Activated T-helper 1 cell treated with Interleukin-2 at 50 U/mL for 16 hours (primary cell): ENCODE measurements at places on chromosomes 11 and 22.

DNA sequence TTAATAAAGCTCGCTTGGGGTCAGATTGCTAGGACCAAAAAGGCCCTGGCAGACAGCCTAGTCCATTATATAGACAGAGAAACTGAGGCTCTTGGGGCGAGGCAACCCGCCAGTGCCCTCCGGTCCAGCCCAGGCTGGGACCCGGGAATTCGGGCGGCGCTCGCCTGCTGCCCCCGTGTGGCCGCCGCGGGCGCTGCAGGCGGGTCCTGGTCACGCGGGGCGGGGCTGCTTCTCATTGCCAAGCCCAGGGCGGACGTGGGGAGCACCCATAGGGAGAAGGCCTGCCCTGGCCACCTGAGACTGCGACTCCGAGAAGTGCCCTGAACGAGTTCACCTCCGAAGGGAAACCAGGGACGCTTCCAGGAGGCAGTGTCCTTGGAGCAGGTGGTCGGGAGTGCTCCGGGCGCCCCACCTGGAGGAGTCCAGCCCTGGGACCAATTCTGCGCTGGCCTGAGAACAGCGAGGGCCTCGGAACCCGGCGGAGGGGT is 36.0 kb upstream of the CSNK1E start:
- peak; percentile 57 for DNase-seq

GRCh38 chr11:79331203-79331901 is 109.5 kb downstream of the TENM4 start:
- no peak for DNase-seq

DNA sequence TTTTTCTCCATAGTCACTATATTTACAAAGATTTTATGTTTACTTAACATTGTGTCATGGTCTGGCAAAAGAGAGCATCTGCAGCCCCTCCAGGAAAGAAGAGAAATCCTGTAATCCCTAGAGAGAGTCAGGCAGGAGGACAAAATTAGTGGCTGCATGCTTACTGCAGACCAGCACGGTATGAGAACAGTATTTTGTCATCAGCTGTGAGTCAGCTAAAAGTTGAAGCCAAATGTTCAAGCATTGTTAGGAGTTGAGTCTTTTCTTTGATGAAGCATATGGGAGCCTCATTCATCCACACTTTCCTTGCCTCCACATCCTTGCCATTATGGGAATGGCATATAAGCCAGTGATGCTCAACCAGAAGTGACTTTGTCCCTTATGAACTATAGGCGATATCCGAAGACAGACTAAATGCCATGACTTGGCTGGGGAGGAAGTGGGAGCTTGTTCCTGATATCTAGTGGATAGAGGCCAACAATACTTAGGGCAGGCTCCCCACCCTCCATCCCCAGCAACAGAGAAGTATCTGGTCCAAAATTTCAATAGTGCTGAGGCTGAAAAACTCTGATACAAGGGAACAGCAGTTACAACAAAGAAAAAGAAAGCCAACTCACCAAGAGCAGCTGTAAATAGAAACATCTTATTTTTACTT is 112.0 kb upstream of the OR5AK2 start:
- no peak for DNase-seq

DNA sequence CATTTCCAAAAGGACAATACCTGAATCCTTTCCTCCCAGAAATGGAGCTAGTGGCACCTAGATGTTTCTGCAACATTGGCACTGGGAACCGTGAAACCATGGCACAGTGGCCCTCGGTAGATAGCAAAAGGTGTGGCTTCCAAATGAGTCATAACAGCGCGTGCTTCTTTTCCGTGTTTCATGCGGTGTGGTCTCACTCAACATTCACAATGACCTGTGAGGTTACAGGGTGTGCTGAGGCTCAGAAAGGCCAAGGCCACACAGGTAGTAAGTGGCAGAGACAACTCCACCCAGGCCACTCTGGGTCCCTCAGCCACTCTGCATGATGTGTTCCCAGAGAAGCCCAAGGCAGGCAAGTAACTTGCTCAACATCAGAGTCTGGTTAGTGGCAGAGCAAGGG is 67.4 kb downstream of the TP53I11 start:
- no peak for DNase-seq

DNA sequence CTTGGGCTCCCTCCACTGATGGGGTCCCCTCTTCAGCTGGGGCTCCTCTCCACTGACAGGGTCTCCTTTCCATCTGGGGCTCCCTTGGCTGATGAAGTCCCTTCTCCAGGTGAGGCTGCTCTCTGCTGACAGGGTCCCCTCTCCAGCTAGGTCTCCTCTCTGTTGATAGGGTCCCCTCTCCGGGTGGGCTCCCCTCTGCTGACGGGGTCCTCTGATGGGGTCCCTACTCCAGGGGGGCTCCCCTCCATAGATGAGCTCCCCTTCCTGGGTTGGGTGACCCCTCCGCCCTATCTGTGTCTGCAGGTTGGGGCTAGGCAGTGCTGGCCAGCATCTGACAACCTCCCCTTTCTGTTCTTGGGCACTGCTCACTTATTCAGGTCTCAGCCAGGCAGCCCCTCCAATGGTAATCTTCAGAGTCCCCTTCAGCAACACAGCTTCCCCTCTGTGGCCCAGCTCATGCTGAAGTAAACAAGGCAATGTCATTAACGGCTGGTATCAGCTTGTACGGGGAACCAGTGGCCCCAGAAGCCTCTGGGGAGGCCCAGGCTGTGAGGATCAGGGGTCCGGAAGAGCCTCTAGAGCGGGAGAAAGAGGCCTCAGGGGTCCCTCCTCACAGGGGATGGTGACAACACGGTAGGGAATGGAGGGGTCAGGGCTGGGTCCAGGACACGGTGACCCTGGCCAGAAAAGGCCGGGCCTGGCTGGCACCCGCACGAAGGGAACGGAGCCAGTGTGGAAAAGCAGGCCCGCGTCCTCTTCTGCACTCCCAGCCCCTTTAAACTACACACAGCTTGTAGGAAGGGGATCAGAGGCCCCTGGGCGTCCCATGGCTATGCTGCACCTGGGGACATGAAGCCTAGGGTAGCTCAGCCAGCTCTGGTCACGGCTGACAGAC is 9.6 kb upstream of the CD81 start:
- DNase-seq, result no peak

GRCh38 chr11:126339863-126340434 is 15.5 kb upstream of the ST3GAL4 start:
- DNase-seq, result no peak

GRCh38 chr11:63240098-63240497 is 3.3 kb downstream of the SLC22A25 start:
- DNase-seq, result no peak

DNA sequence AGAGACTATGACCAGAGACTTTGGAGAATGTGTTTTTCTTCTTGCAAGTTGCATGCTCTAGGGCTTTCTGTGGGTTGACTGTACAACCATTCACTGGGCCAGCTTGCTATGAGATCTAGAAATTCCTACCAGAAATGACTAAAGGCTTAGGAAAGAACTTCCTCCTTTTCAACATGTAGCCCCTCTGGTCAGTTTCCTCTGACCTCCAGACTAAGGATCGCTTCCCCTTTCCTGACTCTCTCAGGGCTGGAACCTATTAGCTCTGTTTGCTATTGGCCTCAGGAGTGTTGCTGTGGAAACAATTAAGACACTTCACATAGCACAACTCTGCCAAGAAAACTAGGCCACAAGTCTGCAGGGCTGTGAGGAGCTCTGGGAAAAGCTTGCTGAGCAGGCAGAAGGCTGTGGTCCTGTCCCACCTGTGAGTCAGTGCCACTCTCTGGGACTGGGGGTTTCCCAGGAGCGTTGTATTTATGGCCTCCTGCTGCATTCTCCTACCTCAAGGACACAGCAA is 10.7 kb downstream of the CRY2 start:
- DNase-seq, result no peak

GRCh38 chr11:316891-317301 is 3.1 kb downstream of the IFITM1 start:
- DNase-seq, result no peak

GRCh38 chr11:75063741-75064314 is 32.8 kb downstream of the OR2AT4 start:
- DNase-seq, result no peak

- no peak for DNase-seq
These were observed 28.4 kb downstream of the CCDC90B start for GRCh38 chr11:83257761-83258168.

GRCh38 chr11:60981515-60981914 is 10.0 kb downstream of the CD6 start:
- DNase-seq, result no peak
